Stimulated activated naive CD4-positive, alpha-beta T cell treated with Interleukin-2 at 50 U/mL for 16 hours (primary cell): ENCODE measurements at places on chromosomes 2 and 18.
A peak's percentile ranks its signal among the peaks of the same experiment; 100 is the strongest.

DNA sequence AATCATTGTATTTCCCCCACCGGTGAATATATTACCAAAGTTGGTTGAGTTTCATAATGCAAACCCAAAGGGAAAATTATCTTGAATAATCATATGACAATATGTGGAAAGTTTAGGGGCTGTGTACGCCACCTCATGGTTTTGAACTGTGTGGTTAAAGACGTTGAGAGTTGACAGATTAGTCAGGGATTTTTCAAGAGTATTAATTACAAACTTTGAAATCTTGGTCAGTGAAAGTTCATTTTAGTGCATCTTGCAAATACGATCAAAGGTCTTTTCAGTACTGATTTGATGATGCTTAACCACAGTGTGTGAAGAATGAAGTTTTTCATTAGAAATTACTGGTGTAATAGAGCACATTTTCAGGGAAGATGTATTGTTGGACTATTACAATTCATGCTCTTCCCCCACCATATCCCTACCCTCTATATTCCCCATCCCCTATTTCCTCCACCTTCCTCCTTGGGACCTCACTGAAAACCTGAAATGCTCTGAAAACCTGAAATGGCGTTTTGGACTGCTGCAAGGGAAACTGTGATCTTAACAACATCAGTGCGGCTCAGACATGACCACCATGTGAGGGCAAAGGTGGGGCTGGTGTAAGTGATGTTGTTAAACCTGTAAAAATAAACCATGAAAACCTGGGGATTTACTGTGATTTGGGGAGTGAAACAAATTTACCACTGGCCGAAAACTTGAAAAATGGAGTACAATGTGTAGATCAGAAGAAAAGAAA is 4.5 kb upstream of the BCL2L11 start:
- peak; percentile 19 for DNase-seq

DNA sequence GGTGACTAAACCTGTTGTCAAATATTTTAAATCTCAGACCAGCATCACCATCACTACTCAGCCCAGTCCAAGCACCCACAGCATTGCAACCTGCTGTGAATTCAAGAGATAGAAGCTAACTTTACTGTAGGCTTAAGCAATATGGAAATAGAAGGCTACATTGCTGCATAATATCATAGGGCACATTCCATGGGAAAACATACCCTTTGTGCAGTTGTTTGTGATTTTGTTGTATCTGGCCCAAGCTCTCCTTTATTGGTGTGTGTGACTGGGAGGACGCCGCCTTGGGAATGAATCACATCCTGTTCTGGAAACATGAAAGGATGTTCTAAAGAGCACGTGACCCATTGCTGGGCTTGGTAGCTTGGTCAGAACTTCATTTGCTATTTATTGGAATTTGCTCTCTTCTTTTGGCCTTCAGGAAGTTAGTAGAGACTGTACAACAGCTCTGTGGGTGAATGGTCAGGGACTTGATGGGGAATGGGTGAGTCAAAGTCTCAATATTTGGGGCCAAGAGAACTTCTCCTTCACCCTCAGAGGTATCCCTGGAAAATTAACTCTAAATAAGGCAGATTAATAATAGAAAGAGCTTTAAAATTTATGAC is 106.8 kb upstream of the SERPINE2 start:
- no peak for DNase-seq

- DNase-seq = no peak
Observed at GRCh38 chr2:166090346-166090745, 37.5 kb downstream of the SCN1A start.

DNA sequence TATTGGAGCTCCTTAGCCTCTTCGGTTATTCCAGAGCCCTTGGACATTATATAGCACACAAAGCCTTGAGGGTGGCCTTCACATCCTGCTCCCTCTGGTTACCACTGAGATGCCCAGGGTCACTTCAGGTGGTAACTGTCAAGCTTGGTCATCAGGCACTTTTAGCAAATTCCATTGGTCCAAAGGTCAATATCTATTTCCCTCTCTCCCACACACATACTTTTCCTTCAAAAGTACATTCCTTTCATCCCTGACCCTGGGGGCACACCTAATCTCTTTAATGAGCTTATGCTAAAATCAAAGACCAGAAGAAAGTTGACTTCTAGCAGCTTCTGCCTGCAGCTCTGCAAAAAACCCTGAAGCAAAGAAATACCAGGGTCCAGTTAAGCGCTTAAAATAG is 172.0 kb upstream of the NRP2 start:
- no peak for DNase-seq

DNA sequence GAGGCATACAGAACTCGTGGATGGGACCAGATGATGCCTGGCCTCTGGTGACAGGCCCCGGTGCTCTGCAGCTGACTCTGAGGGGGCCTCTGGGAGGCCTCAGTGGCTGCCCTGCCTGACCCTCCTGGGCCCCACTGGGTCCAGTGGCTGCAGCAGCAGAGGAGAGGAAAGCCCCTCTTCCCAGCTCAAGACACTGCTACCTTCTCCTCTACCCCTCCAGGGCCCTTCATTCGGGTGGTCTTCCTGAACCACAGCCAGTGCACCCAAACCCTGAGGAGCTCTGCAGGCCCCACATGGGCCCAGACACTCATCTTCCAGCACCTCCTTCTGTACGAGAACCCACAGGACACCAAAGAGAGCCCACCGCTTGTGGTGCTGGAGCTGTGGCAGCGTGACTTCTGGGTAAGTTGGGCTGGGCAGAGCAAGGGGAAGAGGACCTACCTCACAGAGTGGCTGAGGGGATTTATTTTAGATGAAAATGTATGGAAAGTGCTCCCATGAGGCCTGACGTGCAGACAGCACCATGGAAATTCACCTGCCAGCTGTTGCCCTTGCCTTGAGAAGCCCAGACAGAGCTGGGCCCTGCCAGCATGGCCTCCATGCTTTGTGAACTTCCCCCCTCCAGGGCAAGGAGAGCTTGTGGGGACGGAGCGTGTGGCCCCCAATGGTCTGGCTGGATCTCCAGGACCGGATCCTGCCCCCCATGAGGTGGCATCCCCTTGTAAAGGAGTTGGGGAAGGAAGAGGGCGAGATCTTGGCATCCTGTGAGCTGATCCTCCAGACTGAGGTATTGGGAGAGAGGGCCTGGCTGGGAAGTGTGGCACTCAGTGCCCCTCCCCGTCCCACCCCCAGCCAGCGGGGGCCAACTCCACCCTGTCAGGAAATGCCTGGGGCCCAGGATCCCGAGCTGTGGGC is 46.3 kb downstream of the LMAN2L start:
- no peak for DNase-seq

DNA sequence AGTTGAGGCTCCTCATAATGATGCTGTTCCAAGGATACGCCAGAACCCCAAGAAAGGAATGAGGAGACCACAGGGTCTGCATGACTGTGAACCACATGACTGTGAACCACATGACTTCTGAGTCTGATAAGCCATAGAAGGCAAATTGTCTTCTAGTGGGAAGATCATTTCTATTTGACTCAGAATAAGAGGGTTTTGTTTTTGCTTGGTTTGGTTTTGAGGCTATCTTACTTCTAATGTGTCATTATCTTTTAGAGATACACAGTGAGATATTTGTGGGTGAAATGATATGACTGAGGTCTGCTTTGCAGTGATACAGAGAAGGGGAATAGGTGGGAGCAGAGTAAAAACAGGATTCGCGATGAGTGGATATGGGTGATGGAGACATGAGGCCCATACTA is 28.9 kb upstream of the BCL2L11 start:
- no peak for DNase-seq

DNA sequence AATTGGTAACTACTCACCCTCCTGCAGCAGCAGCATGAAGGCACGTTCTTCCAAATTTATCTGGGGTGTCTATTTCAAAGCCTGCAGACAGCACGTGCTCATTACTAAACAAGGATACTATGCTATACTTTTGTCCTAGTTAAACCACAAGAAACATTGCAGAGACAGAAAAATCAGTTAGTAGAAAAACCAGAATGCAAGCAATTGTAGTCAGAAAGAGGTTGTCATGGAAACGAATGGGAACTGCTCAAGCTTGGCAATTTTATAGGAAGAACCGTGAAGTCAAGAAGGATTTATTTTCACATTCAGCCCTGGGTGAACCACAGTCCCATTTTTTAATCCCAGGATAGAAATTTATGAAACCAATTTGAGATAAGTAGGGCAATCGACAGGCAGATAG is 162.2 kb upstream of the PGAP1 start:
- DNase-seq = no peak

GRCh38 chr2:221602938-221603337 is 30.8 kb upstream of the EPHA4 start:
- no peak for DNase-seq
